ENCODE measurements at places on chromosomes 12 and 14. TPM values are rescaled to one million over a fixed set of nuclear protein-coding genes. Genes with fewer than 3 reads are reported as not detected.
A peak's percentile ranks its signal among the peaks of the same experiment; 100 is the strongest.

- no peak for DNase-seq
Observed at GRCh38 chr12:130126023-130126432, 36.2 kb upstream of the FZD10 start.

DNA sequence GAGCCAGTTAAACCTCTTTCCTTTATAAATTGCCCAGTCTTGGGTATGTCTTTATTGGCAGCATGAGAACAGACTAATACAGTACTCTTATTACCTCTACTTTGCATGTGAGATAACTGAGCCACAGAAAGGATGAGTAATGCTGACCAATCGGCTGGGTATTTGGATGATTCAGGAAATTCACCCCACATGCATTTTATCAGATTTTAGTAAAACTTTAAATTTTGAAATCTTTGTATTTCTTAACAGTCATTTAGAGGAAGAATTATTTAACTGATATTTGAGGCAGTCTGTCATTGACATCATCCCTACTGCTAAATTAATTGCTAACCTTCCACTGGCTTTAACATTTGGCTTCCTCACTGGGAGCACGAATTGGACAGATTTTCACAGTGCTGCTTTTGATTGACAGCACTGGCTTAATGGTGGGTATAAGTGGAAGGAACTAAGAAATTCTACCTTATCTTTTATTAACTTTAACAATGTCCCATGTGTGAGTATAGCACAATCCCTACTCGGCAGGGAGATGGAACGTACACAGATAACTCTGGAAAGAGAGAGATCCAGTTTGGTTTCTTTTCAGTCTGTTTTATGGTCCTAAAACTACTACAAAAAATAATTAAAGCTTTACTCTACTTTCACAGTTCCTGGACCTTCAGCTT lies 261.0 kb downstream of the DACT1 start:
- DNase-seq, result no peak

- DNase-seq, result no peak
Observed at GRCh38 chr12:100733817-100734593, 60.6 kb upstream of the ANO4 start.

DNA sequence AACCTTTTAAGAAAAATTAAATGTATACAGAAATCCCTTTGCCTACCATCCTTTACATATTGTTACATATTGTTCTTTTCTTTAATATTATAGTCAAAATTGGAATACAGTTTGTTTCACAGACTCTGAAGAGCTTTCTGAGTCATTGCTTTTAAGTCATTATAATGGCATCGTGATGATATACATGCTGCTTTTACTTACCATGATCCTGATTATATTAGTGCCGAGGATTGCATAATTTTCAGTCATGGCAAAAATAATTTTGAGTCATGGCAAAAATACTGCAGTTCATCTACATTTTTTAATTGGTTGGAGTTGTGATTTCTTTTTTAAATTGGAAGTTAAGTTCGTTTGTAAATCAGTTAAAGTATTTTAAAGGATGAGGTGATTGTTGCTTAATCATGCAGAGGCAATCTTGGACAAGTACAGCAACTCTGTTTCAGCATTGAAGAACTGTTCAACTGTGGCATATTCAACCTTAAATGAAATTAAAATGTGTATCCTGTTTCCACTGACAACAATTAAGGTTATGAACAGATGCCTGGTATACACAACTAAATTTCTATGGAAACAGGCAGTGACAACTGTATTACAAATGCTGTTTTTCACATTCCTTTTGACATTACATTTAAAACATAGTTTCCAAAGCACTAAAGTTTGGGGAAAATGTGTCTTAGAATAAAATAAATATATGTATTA lies 142.3 kb downstream of the PCNX1 start:
- DNase-seq, result no peak

DNA sequence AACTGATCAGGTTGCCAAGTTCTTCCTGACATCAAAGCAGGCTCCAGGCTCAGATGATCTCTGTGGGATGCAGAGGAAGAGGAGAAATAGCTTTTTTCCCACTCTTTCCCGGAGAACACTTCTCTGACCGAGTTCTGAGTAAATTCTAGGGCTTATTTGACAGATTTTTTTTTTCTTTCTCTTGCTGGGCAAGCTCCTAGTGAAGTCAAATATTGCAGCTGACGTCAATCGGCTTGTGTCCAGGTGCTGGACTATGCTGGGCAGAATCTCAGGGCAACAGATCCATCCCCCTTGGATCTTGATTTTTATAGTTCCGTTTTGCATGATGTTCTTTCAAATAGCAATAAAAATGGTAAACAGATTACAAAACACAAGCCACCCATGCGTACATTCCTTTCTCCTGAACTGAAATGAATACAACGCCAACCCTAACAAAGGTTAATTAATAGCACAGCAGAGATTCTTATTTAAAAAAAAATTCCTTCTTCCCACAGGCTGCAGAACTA lies 182.2 kb downstream of the NOVA1 start:
- peak; percentile 94 for DNase-seq

DNA sequence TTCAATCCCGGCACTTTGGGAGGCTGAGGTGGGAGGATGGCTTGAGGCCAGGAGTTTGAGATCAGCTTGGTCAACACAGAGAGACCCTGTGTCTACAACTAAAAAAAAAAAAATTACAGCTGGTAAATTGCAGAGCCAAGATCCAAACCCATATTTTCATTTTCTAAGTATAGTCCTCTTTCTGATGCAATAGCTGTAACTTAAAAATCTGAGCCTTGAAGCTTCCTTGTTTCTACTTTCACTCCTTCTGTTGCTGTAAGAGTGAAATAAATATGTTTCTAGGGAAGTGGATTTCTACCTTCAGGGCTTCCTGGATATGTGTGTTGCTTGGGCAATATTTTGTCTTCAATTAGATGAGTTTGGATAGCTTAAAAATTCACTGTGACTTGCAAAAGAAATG lies 42.0 kb upstream of the PRICKLE1 start:
- no peak for DNase-seq

DNA sequence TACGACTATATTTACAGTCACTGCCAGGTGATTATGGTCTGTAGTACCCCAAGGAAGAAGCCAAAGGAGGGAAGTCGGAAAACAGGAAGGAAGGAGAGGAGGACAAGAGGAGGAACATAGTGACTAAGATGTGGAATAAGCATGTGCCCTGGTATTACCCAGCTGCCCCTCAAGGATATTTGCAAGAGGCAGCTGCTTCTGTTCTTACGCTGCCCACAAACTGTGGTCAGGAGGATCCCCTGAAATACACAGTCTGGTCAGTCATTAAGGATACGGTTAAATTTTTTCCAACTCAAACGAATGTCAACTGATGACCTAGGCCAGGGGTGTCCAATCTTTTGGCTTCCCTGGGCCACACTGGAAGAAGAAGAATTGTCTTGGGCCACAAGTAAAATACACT lies 126.5 kb downstream of the CMAS start:
- no peak for DNase-seq

Gene GRIN2B
- 0.41 TPM for total RNA-seq

DNA sequence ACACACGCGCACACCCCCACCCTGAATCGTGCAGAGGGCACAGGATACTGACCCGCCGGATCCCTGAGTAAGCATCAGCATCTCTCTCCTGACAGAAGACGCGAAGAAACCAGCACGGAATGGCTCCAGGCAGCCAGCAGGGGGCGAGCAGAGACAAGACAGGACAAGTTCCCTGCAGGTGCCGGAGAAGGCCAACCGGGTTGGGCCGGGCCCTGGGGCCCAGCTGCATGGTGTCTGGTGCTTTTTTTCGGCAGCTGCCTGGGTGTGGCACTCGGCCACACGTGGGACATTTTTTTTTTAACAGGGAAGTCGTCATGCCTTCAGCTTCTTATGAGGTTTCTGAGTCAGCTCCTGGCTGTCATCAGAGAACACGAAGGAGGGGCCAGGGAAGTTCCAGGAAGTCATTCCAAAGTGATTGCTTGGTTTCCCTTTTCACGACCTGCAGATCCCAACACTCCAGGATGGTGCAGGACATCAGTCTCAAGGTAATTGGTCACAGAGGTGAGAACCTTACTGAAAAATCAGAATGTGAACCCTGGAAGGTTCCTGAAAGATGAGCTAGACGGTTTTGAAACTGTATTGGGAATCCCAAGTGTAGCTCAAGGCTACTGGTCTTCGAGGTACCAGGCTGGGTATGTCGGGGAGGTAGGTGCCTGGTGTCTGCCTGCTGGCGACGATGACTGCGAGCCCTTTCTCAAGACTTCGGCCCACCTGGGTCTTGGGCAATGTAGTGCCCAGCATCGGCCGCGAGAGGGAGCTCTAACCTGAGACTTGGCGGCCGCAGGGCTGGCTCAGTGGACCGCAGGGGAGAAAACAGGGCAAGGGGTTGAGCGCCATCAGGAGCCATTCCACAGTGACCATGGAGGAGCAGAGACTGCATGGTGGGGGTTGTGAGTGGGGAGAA lies 190.8 kb upstream of the PRMT8 start:
- peak; percentile 95 for DNase-seq

Gene KRT74
- total RNA-seq, result not detected

Gene MUCL1
- not detected for total RNA-seq

DNA sequence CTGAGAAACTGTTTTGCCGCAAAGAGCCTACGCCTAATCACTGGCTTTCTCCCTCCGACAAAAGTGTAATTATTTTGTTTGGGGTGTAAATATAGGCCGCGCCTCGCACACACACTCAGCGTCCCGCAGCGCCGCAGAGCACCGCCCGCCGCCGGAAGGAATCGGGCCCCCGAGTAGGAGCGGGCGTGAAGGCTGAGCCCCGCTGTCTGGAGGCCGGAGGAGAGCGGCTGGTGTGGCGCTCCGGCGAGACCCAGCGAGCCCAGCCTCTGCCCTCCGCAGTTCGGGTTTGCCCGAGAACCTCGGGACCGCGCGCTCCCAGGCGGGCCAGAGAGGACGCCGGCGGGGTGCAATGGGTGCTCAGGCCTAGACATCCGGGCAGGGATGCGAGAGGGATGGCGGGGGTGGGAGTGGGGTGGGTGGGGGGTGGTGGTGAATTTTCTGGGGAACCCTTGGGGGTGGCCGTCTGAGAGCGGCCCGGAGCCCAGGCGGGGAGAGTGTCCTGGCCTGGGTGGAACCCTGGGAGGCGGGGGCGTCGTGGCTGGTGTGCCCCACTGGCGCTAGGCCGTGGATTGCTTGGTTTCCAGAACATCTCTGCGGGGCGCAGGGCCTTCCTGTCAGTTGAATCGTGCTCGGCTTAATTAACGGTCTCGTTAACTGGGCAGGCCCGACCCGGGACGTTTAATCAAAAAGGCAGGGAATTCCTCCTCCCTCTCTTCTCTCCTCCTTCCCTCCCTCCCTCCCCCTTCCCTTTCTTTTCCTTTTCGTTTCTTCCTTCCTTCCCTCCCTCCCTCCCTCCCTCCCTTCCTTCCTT lies 4.7 kb upstream of the LHX5 start:
- DNase-seq, result no peak

Gene FBXO33
- total RNA-seq, result 12.2 TPM

DNA sequence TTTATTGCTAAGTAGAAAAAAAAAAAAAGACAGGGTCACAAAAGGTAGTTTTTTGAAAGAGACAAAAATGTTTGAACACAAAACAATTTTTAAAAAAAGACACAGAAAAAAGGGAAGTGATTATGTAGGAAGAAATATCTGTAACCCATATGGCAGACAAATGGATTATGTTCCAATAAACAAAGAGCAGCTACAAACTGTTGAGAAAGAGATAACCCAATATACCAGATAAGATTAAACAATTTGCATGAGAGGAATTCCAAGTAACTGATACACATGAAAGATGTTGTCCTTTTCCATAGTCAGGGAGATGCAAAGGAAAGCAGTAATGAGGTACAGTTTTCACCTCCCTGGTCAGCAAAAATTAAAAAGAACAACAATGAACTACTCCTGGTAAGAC lies 44.9 kb downstream of the PTPRR start:
- DNase-seq, result no peak

DNA sequence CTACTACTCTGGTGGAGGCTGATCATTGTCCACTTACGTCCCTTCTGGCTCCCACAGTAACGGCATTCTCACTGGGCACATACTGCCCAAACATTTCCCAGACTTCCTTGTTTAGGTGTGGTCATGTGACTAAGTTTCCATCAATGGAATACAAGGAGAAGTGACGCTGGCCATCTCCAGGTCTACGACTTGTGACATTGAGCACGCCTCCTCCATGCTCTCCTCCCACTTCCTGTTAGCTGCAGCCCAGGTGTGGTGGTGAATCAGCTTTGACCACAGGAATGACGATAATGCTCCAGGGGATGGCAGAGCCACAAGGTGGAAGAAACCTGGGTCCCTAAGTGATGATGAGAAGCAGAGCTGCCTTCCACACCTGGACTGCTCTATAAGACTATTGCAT lies 6.0 kb upstream of the SLC24A4 start:
- no peak for DNase-seq

Gene TAS2R20
- total RNA-seq, result 2.6 TPM

GRCh38 chr14:51917193-51917592 lies 56.8 kb downstream of the GNG2 start:
- peak; percentile 80 for DNase-seq

Gene KCNJ8
- total RNA-seq, result 20.3 TPM

DNA sequence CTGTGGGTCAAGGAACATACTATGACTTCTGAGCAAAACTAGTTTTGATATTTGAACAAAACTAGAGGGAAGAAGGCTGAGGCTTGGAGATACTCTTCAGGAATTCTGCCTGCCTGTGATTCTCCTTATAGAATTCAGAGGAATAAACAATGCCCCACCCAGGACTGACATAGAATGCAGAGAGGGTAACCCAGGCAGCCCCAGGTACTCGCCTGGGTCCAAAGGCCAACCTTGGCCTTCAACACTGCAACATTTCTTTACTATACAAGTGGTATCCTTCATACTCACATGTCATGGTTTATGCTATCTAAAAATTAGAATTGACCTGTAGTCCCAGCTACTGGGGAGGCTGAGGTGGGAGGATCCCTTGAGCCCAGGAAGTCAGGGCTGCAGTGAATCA lies 217.0 kb upstream of the FOXN3 start:
- no peak for DNase-seq

DNA sequence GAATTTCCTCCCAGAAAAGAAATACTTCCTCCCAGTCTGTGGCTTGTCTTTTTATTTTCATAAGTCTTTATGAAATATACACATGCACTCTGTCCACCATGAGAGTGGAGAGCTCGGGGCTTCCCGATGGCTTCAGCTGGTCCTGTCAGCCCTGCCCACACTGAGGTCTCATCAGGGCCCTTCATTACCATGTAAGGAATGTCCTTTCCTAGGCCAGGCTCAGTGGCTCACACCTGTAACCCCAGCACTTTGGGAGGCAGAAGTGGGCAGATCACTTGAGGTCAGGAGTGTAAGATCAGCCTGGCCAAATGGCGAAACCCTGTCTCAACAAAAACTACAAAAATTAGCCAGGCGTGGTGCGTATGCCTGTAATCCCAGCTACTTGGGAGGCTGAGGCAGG lies 77.0 kb downstream of the CPSF2 start:
- DNase-seq, result no peak

- DNase-seq, result no peak
Observed at GRCh38 chr12:126676434-126676833, 1590.5 kb upstream of the TMEM132C start.

- DNase-seq, result no peak
Observed at GRCh38 chr14:61346221-61346620, 24.8 kb downstream of the PRKCH start.

Gene TRPV4
- 0.36 TPM for total RNA-seq

Gene IFT81
- total RNA-seq, result 20.4 TPM

Gene CCDC184
- total RNA-seq, result 2.1 TPM

Measured in sigmoid colon (tissue), 7 donors.